NCI-H1930 (cell line): ENCODE measurements at places on chromosomes 4 and X.

- DNase-seq: no peak
These were observed 11.6 kb downstream of the UNC5C start for GRCh38 chr4:95537191-95537590.

GRCh38 chrX:38552721-38553120 lies 8.6 kb upstream of the TSPAN7 start:
- DNase-seq: no peak

- DNase-seq: no peak
These were observed 502.5 kb downstream of the GRXCR1 start for GRCh38 chr4:43394976-43395375.

GRCh38 chrX:36443007-36443406 lies 523.5 kb downstream of the CFAP47 start:
- DNase-seq: no peak

GRCh38 chrX:39309721-39310152 lies 508.5 kb downstream of the MID1IP1 start:
- no peak for DNase-seq

DNA sequence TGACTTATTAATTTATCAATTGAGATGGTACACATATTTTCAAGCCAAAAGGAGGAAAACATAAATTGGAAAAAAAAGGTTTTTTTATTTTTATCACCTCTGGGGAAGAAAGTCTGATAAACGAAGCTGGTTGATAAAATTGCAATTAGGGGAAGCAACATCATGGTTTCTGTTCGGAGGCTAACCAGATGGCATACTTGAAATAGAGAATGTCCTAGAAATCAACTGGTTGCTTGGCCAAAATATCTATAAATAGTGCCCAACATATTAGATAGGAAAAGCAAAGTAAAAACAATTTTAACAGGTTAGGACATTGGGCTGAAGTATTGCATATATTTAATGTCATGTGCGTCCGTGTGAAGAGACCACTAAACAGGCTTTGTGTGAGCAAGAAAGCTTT lies 14.3 kb downstream of the KLKB1 start:
- DNase-seq: no peak

GRCh38 chr4:161817914-161818313 lies 345.9 kb downstream of the FSTL5 start:
- no peak for DNase-seq

DNA sequence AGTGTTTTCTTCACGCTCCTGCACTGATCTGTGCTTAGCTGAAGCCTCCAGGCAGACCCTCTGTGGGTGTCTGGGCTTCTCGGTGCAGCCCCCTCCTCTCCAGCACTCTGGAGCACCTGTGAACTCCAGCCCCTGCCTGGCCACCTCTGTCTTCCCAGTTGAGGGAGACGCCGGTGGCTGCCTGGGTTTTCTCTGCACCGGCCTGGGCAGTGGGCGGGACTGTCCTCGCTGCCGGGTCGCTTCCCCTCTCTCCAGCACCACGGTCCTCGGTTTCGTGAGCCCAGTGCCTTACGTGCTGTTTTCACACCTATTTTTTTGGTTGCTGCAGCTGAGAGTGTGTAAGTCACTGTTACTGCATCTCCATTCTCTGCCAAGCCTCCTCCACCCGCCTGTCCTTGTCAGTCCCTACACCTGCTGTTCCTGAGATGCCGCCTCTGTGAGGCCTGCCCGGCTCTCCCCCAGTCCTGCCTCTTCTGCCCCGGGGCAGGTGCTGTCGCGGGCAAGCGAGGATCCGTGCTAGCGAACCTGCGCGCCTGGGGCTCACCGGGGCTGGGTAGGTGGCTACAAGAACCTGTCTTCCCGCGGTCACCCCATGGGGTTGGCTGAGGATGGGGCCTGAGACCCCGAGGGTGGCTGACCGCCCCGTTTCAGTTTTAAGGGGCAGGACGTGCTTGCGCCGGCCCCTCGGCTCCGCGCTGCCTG lies 2.4 kb upstream of the FGFRL1 start:
- no peak for DNase-seq

- DNase-seq: no peak
These were observed 49.1 kb downstream of the ABLIM2 start for GRCh38 chr4:8109406-8110065.

- no peak for DNase-seq
These were observed 210.7 kb downstream of the BMPR1B start for GRCh38 chr4:94968493-94968892.

DNA sequence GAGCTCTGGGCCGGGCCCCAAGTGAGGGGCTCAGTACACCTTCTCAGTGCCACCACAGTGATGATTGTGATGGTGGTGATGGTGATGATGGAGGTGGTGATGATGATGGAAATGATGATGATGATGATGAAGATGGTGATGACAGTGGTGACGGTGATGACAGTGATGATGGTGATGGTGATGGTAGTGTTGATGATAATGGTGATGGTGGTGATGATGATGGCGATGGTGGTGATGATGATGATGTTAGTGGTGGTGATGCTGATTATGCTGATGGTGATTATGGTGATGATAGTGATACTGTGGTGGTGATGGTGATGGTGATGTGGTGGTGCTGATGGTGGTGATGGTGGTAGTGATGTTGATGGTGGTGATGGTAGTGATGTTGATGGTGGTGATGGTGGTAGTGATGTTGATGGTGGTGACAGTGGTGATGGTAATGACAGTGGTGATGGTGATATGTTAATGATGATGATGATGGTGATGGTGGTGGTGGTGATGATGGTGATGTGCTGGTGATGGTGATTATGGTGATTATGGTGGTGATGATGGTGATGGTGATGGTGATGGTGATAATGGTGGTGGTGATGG lies 29.9 kb downstream of the HMX1 start:
- no peak for DNase-seq

DNA sequence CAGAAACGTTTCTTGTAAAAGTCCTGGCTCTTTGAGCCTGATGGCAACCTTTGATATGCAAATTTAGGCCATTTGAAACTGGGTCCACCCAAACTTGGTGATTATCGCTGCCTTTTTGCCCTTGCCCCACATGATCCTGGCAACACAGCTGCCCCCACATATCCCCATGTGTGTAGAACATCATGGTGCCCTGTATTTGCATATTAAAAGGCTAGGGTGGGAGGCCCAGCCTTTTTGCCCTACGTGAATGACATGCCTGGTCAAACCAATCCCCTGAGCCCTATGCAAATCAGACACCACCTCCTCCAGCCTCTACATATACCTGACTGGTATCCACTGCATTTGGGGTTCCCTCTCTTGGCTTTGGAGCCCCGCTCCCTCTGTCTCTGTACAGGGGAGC lies 202.4 kb downstream of the MAB21L2 start:
- no peak for DNase-seq

DNA sequence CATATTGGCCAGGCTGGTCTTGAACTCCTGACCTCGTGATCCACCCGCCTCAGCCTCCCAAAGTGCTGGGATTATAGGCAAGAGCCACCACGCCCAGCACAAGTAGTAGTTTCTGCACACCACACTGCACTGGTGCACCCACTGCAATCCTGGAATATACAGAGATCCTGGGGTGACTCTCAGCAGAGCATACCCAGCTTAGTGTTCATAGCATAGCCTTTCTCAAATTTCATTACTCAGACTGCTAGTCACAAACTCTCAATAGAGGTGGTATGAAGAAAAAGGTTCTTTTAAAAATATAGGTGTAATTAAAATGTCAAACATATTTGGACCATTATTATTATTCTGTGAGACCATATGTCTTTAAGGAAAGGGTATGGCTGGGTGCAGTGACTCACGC lies 6.2 kb upstream of the ARHGAP10 start:
- no peak for DNase-seq

GRCh38 chr4:1793496-1793840 lies 375 bp downstream of the FGFR3 start:
- DNase-seq: no peak

DNA sequence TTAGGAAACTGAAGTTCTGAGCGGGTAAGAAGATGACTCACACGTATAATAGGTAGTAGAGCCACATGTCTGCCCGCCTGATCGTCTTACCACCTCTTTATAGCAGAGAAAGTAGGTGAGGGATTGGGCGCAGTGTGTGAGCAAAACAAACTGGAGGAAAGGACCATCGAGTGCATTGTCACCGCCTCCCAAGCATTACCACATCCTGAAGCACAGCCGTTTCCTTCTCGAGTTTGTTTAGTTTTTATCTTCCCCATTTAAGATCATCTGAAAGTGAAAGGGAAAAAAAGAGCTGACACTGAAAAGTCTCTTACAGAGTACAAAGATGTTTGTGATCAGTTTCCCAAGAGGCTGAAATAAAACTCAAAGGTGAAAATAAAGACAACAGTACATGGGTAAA lies 14.8 kb downstream of the PDK3 start:
- no peak for DNase-seq

DNA sequence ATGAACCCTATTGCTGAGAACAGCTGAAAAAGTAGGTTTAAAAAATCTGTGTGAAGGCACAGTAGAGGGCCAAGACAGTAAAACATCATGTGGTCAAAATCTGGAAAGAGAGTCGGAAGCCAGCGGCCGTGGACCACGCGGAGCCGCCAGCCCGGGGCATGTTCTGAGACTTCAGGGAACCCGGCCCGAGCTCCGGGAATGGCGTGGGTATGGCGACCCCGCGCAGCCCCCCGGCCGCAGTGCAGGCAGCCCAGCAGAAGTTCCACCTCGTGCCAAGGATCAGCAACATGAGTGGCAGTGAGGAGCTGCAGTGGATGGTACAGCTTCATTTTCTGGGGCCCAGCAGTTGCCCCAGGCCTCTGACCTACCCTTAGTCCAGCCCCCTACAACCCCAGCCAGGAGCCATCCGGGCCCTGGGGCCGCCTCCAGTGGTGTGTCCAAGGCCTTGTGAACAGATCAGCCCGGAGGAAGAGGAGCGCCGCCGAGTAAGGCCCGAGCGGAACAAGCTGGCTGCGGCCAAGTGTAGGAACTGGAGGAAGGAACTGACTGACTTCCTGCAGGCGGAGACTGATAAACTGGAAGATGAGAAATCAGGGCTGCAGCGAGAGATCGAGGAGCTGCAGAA lies 94.2 kb downstream of the LARP1B start:
- no peak for DNase-seq

- DNase-seq: no peak
These were observed 549.4 kb downstream of the TLL1 start for GRCh38 chr4:166422475-166422874.

GRCh38 chr4:123393721-123394120 lies 2.9 kb upstream of the SPRY1 start:
- no peak for DNase-seq

DNA sequence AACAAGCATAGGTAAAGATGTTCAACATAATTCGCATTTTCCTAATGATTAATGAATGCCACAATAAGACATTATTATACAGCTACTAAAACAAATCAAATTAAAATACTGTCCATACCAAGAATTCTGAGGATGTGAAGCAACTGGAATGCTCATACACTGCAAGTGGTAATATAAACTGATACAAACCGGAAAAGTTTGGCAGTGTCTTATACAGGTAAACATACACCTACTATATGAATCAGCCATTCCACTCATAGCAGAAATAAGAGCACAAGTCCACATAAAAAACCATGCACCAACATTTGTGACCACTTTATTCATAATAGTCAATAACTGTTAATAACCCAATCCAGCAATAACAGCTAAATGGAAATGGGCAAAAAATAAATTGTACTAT lies 79.3 kb downstream of the FBXW7 start:
- no peak for DNase-seq

GRCh38 chrX:115960440-115961084 lies 210.0 kb upstream of the AGTR2 start:
- DNase-seq: no peak

DNA sequence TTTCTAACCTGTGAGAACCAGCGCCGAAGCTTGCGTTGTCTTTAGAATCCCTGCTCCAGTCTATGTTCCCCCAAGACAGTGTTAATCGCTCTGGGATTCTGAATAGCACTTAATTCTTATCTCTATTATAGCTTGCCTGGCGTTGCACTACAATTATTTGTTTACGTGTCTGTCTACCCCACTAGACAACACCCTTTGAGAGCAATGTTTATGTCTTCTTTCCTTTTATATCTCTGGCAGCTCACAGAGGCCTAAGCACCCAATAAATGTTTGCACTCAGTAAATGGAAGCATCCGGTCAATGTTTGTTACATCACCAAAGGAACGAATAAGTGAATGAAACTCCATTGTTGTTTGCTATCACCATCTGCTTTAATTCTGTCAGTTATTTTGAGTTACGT lies 4.8 kb upstream of the NHS start:
- DNase-seq: no peak

GRCh38 chr4:181938631-181939030 lies 304.6 kb upstream of the TENM3 start:
- DNase-seq: no peak

DNA sequence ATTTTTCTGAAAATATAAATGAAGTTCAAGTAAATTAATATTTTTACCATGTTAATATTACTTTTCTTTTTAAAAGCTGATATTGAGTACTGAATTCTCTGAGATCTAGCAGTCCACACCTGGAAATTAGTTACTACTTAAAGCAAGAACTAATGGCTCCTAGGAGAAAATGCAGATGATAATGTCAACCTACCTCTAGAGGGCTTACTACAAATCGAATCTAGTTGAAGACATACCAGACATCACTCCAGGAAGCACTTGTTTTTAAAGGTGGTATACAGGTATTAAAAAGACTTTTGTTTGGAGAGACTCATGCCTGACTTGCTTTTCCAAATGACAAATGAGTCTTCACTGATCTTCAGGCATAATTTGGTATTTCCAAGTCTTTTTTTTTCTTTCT lies 516.4 kb upstream of the BOD1L1 start:
- no peak for DNase-seq

- no peak for DNase-seq
These were observed 63.9 kb downstream of the FHDC1 start for GRCh38 chr4:153000076-153000420.

DNA sequence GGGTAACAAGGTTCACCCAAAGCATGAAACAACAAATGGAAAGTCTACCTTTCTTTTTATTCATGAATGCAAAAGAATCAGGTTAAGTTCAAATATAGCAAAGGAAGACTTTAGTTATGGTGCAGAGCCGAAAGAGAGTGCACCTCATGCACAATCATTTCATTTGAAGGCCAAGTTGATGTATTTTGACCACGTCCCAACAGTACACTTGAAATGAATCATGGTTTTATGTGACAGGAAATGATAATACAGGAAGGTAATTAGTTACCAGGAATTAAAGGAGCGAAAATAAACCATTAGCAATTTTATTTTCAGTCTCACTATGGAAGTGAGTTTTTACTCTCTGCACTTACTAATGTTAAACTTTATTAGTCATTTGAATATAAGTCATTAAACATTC lies 281.2 kb upstream of the DIAPH2 start:
- DNase-seq: no peak
